ENCODE measurements at places on chromosomes 7 and 10.

DNA sequence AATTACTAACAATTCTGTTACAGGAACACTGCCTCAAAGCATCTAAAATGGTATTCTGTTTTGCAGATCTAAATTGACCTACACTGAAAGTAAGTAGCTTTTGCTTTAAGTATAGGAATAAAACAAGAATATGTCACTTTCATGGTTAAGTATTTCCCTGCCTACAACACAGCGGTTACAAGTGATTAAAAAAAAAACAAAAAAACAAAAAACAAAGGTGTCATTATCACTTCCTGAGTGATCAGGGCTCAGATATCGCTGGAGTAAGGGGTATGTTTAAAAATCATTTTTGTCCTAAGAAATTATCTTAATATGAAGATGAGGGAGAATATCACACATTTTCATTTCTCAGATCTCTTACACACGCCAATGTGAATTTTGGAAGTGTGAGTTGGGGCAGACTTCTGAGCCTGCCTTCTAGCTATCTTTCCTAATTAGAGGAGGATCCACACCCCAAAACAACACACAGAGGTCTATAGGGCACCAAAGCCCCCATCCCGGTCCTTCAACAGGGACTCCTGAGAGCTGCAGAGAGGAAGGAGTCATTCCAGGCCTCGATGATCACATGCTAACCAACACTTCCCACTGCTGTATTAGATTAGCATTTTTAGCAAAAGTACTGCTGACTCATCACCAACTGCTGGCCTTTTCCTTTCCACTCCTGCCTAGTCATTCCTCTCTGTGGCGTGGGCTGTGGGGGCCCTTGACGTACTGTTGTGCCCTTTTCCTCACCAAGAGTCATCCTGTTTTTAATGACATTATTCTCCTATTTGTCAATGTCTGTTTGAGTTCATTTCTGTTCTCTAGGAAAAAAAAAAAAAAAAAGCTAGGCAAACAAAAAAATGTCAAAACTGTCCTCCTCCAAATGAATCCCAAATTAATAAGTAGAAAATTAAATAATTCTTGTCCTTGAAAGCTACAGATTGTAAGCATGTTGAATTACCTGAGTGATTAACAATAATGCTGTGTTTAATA, 31.2 kb downstream of the PRTFDC1 start:
- peak; percentile 52 for DNase-seq

DNA sequence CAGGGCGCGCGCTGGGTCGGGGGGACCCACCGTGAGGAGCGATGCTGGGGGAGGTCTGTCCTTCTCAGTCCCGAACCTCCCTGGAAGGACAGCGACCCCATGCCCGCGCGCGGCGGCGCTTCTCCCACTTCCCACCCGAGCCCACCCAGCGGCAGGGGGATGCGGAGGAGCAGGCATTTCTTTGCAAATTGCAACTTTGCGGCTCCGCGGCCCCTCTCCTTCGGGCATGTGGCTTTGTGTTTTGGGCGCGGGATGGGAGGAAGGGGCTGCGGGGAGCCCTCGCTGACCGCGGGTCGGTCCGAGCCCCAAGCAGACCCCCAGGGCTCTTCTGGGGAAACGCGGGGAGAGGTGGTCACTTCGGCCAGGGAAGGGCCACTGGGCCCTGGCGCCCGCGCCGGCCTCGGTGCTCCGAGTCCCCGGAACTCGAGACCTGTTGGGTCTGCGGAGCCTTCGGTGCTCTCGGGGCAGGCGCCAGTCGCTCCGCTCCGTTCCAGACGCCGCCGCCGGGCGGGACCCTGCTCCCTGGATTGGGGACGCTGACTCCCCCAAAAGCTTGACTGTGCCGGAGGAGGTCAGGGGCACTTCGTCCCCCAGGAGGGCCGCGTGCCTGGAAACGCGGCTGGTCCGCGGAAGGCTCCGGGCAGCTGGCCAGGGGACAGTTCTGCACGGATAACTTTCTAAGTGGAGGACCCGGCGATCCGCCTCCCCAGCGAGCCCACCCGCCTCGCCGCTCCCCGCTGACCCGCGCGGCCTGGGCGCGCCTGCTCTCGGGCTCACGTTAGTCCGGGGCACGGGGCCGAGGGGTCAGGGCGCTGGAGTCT, 164.2 kb upstream of the DPP6 start:
- DNase-seq: no peak

DNA sequence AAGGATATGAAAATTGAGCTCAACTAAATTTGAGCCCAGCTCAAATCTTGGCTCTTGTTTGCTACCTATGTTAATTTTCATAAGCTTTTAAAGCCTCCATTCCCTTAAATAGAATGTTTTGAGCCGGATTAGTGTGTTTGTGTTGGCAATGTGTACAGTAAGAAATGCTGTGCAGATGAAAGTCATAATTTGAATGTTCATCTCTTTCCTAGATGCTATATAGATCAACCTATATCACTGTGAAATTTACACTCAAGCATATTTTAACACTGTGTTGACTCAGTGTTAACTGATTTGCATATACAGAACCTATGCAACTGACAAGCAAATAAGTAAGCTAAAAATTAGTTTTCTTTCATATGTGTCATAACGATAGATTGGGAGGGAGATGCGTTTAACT, 272.5 kb downstream of the TFEC start:
- DNase-seq: no peak

DNA sequence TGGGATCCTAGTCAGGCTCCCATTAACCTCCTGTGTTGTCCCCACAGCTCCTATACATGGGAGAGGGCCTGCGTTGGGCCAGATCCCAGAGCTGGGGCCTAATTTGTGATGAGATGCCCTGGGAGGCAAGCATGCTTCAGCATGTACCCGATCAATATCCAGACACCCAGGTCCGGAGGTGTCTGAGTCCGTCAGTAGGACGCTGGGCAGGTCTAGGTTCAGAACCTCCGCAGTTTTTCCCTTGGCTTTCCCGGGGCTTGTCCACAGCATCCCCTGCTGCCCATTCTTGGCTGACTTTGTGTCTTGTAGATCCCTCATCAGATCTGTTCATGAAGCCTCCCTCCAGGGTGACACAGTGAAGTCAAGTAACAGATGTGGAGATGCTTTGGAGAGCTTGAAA, 32.7 kb upstream of the RBAK start:
- DNase-seq: no peak

GRCh38 chr7:28990200-28990960, 32.2 kb upstream of the TRIL start:
- DNase-seq: no peak

All from hematopoietic multipotent progenitor cell treated with erythropoietin and hydrocortisone succinate and interleukin-3 and kit ligand, for 15 days (in vitro differentiated cells).